Left renal pelvis (tissue), 4 donors: ENCODE measurements at places on chromosomes 7 and 10. TPM values are rescaled to one million over a fixed set of nuclear protein-coding genes. Genes with fewer than 3 reads are reported as not detected.

DNA sequence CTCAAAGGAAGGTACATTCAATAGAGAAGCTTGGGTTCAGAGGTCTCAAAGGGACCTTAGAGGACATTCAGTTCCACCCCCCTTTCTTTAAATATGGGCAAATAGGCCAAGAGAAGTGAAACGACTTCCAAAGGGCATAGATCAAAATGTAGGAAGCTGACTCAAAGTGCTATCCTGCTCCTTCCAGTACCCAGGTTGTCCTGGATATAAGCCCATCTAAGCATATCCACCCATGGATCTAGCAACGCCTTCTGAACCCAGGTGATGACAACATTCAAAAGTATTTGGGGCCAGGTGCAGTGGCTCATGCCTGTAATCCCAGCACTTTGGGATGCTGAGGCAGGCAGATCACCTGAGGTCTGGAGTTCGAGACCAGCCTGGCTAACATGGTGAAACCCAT, 5.3 kb downstream of the ATXN7L1 start:
- no peak for DNase-seq

Gene DOCK1
- 66.6 TPM for polyA plus RNA-seq

Gene SPDYE11
- polyA plus RNA-seq = 0.32 TPM

Gene SEMA3A
- polyA plus RNA-seq = 14.7 TPM

Gene ACSM6
- polyA plus RNA-seq = 0.21 TPM

Gene ASZ1
- polyA plus RNA-seq = 0.05 TPM
